ENCODE measurements at places on chromosomes 16 and 17.

GRCh38 chr16:61834082-61834481, 202.2 kb downstream of the CDH8 start:
- DNase-seq: no peak

DNA sequence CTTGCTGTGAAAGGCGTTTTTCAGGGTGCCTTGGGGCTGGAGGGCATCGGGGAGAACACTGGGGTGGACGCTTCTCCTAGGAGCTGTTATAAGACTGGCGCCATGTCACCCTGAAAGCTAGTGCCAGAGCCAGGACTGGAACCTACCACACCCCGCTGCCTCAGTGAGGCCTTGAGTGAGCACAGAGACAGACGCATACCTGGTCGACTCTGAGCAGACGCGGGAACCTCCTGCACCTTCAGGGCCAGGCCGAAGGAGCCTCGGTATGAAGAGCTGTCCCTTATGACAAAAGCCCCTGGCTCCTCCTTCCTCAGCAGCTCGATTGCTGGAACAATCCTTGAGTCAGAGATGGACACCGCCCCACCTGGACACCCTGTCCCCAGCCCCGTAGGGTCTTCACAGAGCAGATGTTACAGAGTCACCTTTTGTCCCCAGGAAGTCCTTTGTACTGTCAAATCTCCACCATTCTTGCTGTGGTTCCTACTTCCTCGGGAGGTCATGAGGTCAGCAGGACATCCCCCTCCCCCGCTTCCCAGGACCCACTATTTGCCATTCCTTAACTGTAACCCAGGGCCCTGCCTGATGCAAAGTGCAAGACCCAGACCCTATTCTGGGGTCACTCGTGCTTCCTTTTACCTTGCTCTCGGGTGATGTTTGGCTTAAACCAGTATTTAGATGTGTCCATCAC, 17.0 kb downstream of the TNS4 start:
- DNase-seq: no peak

GRCh38 chr17:29257756-29258155, 11.1 kb downstream of the CRYBA1 start:
- no peak for DNase-seq

DNA sequence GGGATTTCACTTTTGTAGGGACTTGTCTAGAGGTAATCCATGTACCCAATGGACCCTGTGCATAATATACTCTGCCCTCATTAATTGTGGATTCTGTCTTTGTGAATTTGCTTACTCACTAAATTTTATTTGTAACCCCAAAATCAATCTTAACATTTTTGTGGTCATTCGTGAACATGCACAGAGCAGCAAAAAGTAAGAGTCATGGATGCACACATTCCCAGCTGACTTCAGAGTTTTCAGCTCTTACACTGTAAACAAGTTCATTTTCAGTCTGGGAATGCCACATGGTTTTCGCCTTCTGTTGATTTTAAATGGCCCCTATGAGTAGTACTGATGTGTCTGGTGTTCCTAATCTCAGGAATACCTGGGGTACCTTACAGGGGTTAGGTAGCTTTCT, 24.3 kb downstream of the TAC4 start:
- DNase-seq: no peak

DNA sequence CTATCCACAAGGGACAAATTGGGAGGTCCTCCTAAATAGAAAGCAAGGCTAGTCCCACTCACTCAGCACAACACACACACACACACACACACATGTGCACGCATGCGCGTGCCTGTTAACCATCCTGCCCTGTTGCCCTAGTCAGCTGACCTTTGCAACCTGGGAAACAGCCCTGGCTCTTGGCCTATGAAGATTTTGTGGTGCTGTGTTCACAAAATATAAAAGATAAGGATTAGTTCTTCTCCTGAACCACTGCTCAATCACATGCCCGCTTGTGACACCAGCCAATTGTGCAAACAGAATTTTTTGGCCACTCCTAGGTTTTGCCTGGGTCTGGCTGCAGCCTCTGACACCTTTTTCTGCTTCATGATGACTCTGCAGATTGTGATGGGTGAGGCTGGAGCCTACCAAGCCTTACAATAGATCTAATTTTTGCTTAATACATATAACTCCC, 3.3 kb upstream of the CES1 start:
- DNase-seq: no peak

- DNase-seq: no peak
Observed at GRCh38 chr17:81940538-81941483, 3.7 kb upstream of the PYCR1 start.

GRCh38 chr16:57948027-57948426, 22.9 kb downstream of the CNGB1 start:
- DNase-seq: no peak

DNA sequence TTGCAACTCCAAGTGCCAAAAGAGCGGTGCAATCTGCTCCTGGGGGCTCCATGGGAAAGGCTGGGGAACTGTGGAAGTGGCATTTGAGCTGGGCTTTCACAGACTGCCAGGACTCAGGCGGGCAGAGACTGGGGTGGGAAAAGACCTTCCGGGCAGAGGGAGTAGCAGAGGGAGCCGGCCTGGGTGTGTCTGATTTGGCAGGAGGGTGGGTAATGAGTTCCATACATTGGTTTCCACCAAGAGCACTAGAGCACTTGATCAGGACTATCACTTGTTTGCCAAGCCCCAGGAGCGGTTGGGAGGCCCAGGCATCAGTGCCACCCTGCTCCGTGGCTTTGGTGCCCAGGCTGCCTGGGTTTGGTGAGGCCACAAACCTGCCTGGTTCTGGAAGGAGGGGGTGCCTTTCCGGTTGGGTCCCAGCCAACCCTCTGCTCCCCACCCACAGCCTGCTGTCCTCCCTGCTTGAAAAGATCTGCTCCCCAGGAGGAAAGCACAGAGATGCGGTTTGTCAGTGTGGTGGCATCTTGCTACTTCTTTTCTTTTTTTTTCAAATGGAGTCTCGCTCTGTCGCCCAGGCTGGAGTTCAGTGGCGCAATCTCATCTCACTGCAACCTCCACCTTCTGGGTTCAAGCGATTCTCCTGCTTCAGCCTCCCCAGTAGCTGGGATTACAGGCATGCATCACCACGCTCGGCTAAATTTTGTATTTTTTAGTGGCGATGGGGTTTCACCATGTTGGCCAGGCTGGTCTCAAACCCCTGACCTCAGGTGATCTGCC, 3.5 kb upstream of the TRIM47 start:
- DNase-seq: no peak

DNA sequence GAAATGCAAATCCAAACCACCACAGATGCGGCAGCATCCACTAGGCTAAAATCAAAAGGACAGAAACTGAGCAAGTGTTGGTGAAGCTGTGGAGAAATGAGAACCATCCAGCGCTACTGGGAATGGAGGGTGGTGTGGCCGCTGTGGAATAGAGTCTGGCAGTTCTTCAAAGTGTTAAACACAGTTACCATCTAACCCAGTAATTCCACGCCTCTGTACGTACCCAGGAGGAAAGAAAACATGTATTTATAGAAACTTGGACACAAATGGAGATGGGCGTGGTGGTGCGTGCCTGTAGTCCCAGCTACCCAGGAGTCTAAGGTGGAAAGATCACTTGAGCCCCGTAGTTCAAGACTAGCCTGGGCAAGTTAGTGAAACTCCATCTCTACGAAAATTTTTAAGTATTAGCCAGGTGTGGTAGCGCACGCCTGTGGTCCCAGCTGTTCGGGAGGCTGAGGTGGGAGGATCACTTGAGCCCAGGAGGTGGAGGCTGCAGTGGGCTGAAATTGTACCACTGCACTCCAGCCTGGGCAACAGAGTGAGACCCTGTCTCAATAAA, 11.6 kb downstream of the SLC25A10 start:
- no peak for DNase-seq

DNA sequence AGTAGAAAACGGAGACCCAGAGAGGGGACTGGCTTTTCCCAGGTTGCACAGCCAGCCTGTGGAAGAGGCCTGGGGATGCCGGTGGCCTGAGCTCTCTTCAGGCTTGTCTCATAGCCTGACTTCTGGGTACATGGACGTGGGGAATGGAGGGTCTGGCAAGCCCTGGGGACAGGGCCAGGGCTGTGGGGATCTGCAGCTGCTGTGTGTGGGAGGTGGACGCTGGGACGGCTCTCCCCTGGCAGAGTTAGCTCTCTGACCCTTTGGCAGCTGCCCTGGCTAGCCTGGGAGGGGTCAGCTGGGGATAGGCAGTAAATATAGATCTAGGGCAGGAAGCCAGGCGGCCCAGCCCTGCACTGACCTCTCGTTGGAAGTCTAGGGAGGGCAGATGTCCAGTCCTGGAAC, 20.5 kb downstream of the SLC4A1 start:
- DNase-seq: no peak

DNA sequence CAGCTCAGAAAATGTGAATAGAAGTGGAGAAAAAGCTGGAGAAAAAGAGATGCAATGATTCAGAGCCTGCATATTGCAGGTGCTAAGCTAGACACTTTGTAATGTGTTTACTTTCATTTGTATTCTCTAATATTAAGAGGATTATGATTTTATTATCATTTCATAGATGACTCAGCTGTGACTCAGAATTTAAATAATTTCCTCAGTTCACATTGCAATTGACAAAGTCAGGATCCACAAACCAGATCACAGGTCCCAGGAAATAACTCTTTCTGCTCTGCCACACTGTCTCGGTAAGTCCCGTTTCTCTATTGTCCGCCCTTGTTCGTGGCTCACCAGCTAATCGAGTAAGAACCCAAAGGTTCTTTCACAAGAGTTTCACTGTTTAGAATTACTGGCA, 235.4 kb upstream of the MON1B start:
- no peak for DNase-seq

DNA sequence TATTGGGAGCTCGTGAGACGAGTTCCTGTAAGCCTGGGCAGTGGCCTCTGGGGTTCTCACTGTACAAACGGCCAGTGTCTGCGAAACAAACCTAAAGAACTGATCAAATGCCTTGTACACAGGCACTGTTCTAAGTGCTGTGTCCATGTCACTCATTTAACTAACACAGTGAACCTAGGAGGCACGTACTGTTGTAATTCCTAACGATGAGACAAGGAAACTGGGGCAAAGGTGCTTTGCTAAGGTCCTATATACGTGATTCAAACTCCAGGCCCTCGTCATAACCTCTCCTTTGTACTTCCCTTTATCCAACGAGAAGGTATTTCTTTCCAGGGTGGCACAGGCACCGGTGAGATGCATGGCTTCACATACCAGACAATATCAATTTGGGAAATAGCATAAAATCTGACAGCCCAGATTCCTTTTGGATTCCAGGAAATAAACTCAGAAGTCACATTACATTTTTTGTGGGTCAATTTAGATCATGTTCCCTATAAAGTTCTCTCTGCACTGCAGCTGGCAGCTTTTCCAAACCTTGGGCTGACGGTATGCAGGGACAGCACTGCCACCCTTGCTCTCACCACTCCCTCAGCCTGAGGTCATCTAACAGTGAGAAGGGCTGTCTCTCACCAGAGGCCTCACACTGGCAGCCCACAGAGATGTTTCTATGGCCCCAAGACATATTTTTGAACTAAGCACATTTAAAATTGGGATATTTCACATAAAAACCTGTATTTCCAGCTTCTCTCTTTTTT, 18.3 kb downstream of the GLYR1 start:
- no peak for DNase-seq

DNA sequence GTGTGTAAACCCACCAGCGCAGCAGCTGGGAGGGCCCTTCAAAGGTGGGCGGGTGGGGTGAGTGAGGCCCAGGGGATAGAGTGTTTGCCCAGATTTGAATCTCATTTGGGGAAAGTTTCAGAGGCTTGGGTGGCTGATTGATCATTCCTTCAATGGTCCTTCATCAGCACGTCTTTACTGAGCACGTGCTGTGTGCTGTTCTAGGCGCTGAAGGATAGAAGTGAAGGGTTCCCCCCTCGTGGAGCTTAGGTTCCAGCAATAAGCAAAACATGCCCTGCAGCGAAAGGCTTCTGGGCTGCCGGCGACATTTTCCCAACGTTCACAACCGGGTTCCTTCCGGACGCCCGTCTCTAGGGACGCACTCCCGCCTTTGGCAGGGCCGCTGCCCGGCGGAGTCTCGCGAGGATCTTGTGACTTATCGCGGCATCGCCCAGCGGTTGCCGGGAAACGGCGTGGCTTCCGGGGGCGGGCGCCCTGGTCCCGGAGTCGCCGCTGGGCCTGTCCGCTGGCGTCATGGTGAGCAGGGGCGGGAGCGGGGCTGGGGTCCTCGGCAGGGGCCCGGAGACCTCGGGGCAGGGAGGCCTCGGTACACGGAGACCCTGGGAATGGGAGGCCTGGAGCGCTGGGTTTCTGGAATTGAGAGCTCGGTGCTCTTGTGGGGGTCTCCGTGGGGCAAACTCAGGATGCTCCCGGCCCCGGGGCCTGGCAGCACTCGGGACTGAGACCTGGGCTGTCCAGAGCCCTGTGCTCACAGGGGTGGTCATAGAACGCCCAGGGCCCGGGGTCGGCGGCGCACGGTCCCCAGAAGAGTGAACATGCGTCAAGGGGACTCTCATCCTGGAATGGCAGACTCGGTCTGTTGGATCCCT, 3.2 kb upstream of the DBNDD1 start:
- peak; percentile 95 for DNase-seq

DNA sequence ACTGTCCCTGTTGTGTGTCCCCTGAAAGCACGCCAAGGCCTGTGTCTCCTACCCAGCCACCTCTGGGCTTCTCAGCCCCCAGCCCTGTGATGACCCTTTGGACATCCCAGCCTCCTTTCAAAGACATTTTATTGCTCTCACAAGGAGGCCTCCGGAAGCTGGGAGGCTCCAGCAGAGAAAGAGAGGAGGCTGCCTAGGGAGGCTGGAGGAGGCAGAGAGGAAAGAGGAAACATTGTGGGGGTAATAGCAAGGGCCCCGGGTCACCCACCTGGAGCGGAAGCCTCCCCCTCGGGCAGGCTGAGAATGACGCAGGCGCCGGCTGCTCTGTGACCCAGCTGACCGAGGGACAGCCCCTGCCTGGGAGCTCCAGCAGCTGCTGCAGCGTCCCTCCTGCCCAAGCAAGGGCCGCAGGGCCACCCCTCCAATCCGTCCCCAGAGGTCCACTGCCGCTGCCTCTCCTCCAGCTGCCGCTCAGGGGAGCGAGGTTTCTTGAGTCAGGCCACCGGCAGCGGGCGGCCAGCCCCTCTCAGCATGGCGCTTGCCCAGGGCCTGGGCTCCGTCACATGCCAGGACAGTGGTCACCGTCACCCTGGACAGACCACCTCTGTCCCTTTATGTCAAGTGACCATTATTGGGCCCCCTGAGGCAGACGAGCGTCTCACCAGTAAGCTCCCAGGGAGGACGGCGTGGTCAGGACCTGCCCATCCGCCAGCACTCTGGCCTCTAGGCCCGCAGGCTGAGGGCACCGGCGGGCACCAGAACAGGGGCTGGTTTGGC, 29.3 kb downstream of the ACTG1 start:
- DNase-seq: no peak

DNA sequence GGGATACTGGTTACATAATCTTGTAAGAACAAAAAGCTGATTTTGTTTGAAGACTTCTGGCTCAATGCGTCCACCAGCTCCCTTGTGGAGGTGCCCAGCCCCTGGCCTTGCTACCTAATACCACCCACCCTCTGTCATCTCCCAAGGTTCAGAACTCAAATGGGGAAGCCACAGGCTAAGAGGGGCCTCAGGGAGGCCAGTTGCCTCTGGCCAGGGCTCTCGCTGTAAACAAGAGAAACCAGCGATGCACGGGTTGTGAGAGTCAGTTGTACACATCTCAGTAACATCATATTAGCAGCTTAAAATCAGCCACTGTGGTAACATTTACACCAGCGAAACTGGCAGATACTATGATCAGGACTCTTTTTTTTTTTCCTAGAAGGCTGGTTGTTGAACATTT, 6.0 kb downstream of the TEKT5 start:
- no peak for DNase-seq

GRCh38 chr16:8533509-8533908, 56.8 kb downstream of the TMEM114 start:
- DNase-seq: no peak
